ENCODE measurements at places on chromosomes 4 and X. TPM values are rescaled to one million over a fixed set of nuclear protein-coding genes. Genes with fewer than 3 reads are reported as not detected.

XAGE2 gene
- not detected for total RNA-seq

PFKFB1 gene
- 0.19 TPM for total RNA-seq

PABPC1L2A gene
- total RNA-seq, result not detected

SPIN2A gene
- 0.53 TPM for total RNA-seq

ZMAT1 gene
- 1.7 TPM for total RNA-seq

COX7B2 gene
- total RNA-seq, result not detected

AMBN gene
- not detected for total RNA-seq

MAP7D3 gene
- 19.8 TPM for total RNA-seq

TLR1 gene
- total RNA-seq, result 2.6 TPM

PNCK gene
- total RNA-seq, result 0.06 TPM

SPRY1 gene
- 32.2 TPM for total RNA-seq

Data from aortic smooth muscle cell (primary cell).